ENCODE measurements at places on chromosomes 2 and 18.
A peak's percentile ranks its signal among the peaks of the same experiment; 100 is the strongest.

DNA sequence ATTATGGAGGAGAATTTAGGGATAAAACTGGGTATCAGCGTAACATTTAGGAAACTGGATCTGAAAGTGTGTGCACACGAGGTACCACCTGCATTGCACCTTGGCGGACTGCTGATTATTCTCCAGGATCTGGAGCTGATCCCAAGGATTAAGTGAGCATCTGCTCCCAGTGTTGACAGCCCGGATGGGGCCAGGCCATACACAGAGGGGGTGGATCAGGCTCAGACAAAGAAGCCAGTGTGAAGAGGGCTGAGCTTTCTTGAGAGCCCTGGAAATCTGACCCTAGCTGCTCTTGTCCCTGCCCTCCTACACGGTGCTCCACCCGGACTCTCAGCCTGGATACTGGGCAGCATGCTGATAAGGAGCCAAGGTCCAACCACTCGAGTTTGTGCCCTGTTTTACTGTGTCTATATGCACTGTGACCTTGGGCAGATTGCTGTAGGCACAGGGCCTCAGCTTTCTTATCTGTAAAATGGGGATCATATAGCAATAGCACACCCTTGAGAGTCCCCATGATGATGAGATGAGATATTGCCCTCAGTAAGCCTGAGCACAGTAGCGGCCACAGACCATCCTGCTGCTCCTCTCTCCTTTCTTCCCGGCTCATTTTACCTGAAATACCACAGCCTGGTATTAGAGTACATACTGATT is 396.8 kb upstream of the CELF4 start:
- DNase-seq, result no peak

DNA sequence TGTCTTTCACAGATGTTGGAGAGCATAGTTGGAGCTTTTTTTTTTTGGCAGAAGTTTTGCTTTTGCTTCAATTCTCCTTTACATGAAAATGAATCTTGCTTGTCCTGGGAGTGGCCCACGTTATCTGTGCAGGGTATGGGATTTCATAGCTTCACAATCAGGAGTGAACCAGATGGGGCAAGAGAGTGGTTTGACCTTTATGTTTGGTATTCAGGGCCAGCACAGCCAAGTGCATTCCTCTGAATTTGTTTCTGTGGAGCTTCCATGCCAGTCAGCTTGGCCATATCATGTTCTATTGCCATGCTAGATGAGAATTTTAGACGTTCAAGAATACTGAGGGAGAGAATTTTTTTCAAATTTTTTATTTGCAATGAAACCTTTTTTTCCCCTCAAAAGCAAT is 116.6 kb downstream of the PRPF40A start:
- no peak for DNase-seq

- no peak for DNase-seq
Observed at GRCh38 chr18:43271593-43272432, 5.5 kb downstream of the SYT4 start.

GRCh38 chr2:128563348-128563687 is 244.7 kb upstream of the HS6ST1 start:
- no peak for DNase-seq

- DNase-seq, result no peak
Observed at GRCh38 chr2:21633911-21634310, 510.1 kb downstream of the TDRD15 start.

DNA sequence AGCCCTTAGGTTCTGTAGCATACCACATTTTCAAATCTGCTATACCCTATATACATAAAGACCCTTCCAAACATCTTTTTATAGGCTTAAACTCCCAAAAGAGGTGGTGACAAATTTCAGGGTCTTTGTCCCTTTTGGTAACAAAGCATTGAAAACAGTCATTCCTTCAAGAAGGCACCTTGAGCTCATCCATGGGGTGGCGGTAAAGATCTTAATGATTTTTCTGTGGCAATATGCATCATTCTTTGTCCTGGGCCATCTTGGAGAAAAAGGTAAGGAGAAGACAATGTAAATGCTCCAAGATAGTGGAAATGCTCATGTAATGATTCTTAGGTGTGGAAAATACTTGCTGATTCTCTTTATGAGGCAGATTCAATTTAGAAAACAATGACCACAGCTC is 890.5 kb downstream of the CNTNAP5 start:
- DNase-seq, result no peak

GRCh38 chr2:15675456-15676195 is 84.0 kb downstream of the DDX1 start:
- DNase-seq, result no peak

DNA sequence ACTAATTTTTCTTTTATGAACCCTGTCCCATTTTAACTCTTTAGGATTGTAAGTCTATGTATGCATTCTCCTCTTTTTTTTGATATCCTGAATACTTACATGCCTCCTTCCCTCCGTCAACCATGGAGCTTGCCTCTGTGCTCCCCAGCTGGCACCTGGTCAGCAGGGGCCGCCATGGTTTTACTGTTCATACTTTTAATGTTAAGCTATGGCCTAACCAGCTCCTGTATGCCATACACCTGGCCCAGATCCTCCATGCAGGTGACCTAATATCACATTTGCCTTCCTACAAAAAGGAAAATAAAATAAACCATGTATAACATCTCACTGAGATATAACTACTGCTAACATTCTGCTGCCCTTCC is 283.1 kb upstream of the TRIB2 start:
- DNase-seq, result no peak

DNA sequence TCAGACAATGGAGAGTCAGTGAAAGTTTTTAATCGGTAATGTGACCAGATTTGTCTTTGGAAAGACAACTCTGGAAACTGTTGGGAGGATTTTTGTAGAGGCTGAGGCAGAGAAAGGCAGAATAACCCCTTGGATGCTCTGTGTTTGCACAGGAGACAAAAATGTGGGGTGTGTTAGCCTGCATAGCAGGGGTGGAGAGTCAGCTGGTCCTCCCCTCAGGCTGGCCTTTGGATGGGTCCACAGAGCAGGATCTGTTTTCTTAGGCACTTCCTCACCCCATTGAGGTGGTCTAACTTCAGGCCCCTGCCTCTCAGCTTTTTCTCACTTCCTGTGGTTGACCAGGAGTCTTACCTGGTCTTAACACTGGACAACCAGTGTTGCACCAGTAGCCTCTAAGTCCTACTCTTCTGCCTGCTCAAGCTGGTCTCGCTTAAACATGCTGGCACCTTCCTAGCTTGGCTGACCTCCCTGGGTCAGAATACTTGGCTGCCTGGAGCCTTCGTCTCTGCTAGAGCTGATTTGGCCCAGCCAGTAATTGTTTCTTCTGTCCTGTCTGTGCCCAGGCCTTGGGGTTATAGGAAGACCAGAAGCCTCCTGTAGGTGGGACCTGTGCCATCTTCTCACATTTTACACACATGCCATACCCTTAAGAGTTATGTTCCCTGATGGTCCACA is 259.8 kb upstream of the RASGRP3 start:
- DNase-seq, result no peak

- DNase-seq, result no peak
Observed at GRCh38 chr2:20423847-20424246, 23.0 kb upstream of the RHOB start.

- DNase-seq, result no peak
Observed at GRCh38 chr18:54710074-54710899, 118.0 kb upstream of the RAB27B start.

DNA sequence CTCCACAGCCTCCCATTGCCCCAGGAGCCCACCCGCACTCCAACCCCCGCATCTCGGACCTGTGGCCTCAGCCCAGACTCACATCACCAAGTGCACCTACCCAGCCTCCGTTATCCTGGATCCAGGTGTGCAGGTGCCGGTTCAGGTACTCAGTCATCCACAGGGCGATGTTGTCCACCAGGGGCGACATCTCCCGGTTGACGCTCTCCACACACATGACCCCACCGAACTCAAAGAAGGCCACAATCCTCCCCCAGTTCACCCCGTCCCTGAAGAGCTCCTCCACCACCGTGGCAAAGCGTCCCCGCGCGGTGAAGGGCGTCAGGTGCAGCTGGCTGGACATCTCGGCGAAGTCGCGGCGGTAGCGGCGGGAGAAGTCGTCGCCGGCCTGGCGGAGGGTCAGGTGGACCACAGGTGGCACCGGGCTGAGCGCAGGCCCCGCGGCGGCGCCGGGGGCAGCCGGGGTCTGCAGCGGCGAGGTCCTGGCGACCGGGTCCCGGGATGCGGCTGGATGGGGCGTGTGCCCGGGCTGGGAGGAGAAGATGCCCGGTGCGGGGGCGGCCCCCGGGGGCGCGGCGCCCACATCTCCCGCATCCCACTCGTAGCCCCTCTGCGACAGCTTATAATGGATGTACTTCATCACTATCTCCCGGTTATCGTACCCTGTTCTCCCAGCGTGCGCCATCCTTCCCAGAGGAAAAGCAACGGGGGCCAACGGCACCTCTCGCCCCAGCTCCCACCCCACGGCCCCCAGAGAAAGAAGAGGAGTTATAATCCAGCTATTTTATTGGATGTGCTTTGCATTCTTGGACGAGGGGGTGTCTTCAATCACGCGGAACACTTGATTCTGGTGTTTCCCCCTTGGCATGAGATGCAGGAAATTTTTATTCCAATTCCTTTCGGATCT is 1.3 kb downstream of the BCL2 start:
- peak; percentile 74 for DNase-seq

- DNase-seq, result no peak
Observed at GRCh38 chr18:61782545-61782944, 110.3 kb downstream of the RNF152 start.

- peak; percentile 60 for DNase-seq
Observed at GRCh38 chr18:31610286-31611205, 18.9 kb downstream of the TTR start.

GRCh38 chr2:100840519-100840918 is 20.6 kb downstream of the NPAS2 start:
- DNase-seq, result no peak

- DNase-seq, result no peak
Observed at GRCh38 chr2:241579281-241579680, 20.7 kb downstream of the BOK start.

GRCh38 chr2:173300458-173300857 is 54.2 kb upstream of the CDCA7 start:
- DNase-seq, result no peak

All from glutamatergic neuron (in vitro differentiated cells).